Dermis blood vessel endothelial cell (primary cell): ENCODE measurements at places on chromosomes 2 and 18.

DNA sequence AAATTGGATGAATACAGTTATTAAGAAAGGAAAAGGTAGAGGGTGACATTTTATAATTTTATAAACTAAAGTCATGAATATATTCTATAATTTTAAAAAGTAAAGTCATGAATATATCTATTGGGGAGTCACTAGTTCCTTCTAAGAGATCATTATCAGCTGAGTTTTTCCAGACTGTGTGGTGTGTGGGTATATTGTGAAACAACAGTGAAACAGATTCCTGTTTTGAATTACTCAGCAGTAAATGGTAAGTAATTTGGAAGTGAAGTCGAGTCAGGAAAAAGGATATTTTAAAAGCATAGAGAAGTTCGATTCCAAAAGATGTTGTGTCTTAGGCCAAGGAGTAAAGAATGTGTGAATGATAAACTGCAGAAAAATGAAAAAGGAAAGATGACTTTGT, 1018.2 kb upstream of the NXPH2 start:
- no peak for DNase-seq

- DNase-seq, result no peak
Observed at GRCh38 chr2:14288016-14288415, 344.5 kb upstream of the LRATD1 start.

DNA sequence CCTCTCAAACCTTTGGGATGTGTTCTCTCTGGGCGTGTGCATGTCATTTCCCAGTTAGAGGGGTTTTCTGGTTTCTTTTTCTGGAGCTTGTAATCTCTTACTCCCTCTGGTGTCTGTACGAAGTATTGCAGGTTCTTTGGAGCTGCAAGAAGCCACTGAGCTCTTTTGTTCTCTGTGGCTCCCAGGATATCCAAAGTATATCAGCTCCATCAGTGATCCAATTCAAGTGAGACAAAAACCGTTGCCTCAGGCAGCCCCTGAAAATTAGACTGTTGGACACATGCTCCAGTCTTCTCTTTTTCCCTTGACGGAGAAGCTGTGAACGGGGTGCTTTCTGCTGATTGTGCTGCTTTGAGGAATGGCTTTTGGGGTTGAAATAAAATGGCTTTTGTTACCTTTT, 59.0 kb upstream of the LDLRAD4 start:
- DNase-seq, result peak; percentile 83

- no peak for DNase-seq
Observed at GRCh38 chr2:3399829-3400228, 20.3 kb downstream of the TRAPPC12 start.

- DNase-seq, result peak; percentile 21
Observed at GRCh38 chr2:241940329-241940728, 70.8 kb downstream of the RTP5 start.

- no peak for DNase-seq
Observed at GRCh38 chr2:216792222-216793021, 67.4 kb downstream of the TNP1 start.

GRCh38 chr18:8424481-8424880, 184.8 kb upstream of the RAB12 start:
- DNase-seq, result no peak

DNA sequence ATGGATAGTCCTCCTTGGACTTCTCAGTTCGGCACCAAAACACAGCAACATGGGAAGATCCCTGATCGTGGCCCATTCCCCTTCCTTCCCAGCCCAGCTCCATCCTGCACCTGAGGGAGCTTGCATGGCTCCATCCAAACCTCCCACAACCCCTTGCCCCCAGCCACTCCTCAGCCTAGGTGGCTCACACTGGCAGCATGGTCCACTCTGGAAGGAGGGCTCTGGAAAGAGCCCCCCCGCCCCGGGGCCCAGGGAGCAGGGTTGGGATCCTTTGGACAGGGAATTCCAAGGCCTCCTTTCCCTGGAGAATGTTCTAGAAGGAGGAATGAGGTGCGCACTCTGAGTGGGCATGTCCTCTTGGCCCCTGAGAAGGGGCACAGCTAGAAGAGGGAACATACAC, 62.8 kb upstream of the ID2 start:
- DNase-seq, result no peak

DNA sequence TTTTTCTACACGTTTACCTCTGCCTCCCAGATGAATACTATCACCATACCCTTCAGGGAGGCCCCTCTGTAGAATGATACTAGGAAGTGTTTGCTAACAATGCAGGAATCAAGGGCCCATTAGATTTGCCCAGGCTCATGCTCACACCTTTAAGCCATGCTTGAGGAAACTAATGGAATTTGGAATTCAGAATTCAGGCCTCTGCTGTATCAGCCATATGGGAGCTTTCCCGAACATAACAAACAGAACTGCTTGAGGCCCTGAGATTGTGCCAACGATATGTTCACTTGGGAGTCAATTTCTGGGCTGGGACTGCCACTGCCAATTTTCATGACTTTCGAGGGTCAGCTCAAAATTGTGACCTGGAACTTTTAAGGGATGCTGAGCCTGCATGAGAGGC, 282.5 kb downstream of the CLIP4 start:
- DNase-seq, result no peak

GRCh38 chr2:38771632-38772031, 6.4 kb upstream of the GEMIN6 start:
- DNase-seq, result peak; percentile 15

DNA sequence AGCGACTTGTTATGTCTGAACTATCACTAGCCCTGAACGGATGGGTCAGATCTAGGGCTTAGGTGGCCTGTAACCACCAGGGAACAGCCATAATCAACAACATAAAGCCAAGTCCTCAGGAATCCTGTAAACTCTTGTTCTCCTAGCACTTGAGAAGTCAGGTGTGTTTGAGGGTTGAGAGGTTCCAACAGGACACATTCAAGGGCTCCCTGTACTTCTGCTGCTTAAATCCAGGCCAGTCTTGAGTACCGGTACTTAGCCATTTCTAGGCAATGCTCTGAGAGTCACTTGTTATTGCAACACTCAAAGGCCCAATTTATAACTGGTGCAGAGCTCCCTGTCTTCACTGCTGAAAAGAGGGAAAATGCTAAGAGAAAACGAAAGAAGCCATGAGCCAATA, 21.6 kb upstream of the SLC40A1 start:
- DNase-seq, result no peak

DNA sequence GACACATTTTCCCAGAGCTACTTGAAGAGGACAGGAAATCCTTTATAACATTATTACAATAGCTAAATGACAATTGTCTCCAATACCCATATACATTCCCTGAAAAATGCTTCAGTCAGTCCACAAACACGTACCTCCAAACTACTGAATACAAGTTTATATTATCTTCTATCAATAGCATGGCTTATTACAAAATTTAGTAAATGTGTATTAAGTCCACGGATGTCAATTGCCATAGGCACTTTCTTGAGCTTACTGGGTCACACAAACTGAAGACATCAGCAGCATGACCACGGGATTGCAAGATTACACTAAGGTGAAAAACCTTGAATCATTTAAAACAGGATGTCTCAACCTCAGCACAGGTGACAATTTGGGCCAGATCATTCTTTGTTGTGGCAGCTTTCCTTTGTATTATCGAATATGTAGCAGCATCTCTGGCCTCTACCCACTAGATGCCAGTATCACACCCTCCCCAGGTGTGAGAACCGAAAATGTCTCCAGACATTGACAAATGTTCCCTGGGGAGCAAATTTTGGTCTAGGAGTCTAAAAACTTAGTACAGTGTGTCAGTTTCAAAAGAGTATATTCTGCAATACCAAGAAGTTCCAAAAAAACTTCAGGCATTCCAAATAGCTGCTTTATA, 1.4 kb downstream of the MBD2 start:
- DNase-seq, result no peak

- no peak for DNase-seq
Observed at GRCh38 chr2:7508296-7508943, 591.2 kb downstream of the RNF144A start.

- DNase-seq, result no peak
Observed at GRCh38 chr18:77671456-77672167, 422.0 kb downstream of the GALR1 start.

- DNase-seq, result no peak
Observed at GRCh38 chr2:222261504-222261903, 37.3 kb downstream of the PAX3 start.

DNA sequence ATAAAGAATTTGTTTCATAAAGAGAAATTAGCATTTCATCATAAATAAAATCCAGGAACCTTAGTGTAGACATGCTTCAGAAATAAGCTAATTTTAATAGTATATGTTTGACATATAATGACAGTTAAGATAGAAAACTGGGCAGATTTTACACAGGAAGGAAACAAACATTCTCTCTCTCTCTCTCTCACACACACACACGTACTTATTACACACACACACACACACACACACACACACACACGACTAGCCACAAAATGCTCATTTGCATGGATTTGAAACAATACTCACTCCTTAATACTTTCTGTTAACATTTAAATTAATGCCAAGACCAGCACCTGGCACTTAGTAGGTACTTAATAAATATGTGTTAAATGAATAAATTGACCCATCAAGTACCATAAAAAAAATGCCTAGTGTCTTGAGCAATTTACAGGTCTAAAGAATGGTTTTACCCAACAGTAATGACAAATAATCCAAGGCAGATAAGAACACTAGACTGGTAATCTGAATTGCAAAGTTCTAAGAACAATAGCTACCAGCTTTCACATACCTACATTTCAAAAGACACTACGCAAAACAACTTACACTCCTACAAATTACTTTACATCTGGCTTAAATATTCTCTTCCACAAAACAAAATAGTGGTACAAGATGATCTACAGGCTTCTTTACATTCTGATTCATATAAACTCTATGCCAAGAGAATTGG, 2.9 kb upstream of the GALNT3 start:
- no peak for DNase-seq

DNA sequence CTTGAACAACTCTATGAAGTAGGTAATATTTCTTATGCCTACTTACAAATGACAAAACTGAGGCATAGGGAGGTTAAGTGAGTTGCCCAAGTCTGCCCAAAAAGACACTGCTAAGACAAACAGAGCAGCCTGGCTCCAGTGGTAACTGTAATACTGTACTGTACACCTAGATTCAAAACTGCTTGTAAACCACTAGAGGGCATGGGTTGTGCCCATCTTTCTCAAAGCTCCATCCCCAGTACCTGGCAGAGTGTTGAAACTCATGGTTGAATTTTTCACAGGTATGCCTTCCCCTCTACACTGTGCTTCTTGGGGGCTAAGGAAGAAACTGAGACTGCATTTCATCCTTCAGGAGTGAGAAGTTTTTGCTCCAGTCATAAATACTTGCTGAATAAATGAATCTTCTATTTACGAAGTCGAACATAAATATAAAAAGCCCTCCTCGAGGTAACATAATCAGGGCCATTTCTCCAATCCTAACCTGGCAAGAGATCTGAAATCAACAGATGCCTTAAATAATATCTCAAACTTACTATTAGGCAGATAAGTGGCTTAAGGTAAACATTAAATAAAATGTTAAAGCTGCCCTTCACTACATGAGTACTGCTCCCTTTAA, 2.0 kb downstream of the PPP4R1 start:
- DNase-seq, result peak; percentile 76

GRCh38 chr2:224178056-224178455, 139.0 kb upstream of the SERPINE2 start:
- DNase-seq, result peak; percentile 9

DNA sequence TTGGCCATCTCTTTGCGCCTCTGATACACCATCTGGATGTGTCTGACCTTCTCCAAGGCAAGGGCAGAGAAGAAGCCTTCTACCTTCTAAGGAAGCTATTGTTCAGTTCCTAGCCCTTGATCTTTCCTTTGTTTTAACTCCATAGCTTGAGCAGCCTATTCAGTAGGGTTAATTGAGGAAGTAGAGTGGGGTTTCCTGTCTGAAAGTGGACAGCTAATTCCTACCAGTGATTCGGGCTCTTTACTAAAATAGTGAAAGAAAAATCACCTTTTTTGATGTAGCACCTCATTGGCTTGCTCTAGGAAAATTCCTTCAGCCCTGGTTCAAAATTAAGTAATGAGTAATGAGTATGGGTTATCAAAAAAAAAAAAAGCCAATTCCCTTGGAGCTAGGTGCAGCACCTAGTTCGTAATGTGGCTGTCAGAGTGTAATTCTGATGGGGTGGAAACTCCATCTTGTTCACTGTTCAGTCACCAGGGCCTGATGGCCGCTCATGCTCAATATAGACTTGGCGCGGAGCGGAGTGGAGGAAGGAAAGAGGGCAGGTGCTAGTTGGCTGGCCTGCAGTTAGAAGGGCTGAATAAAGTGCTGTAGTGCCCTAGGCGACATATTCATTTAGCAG, 2.9 kb upstream of the MGAT5 start:
- DNase-seq, result peak; percentile 67

DNA sequence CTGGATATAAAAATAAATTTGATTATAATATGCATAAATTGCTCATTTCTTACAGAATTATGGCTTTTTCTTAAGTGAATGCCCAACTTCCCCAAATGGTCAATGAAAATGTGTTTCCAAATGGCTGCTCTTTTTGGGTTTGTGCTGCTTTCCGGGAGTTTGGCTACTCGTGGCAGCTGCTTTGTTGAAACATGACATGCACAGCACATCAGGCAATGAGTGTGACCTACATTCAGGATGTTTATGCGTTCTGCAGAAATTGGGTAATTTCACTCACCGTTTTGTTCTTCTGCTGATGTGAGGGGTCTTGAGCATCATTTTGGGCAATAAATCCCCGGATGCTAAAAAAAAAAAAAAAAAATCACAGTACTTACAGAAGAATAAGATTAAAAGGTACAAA, 825.0 kb upstream of the KLHL29 start:
- DNase-seq, result no peak

DNA sequence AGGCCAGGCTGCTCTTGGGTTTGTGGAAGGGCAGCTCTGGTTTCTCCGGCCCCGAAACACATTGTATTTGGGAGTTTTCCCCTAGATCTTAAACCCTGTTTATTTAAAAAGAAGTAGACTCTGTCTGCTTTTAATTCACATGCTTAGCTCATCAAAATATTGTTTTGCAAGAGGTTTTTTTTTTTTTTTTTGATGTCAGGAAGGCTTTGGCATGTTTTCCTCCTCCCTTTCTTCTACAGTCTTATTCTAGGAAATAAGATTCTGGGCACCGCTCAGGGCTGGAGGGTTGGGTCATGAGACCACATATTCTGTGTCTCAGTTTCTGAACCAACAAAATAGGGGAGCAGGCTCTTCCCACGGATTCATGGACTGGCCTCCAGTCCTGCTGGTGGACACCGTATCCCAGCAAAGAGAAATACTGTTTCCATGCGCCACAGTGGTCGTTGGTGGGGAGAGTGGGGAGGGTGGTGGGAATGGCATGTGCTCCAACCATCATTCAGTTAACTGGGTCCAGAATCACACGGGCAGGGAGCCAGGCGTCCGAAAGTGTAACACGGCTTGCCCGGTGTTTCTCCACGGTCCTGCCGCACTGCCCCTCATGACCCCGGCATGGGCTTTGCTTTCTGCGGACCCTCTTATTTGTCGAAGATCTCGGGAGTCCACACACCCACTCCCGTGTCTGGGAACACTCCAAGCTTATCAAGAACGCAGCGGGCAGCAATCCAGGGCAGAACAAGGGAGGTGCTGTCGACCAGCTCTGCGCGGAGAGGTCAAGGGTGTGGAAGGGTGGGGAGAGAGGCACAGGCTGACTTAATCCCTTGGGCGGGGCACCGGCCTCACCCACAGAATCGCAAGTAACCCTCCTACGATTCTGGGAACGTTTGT, 176.7 kb downstream of the GLI2 start:
- no peak for DNase-seq
